ENCODE measurements at places on chromosomes 2 and 18.
A peak's percentile ranks its signal among the peaks of the same experiment; 100 is the strongest.

DNA sequence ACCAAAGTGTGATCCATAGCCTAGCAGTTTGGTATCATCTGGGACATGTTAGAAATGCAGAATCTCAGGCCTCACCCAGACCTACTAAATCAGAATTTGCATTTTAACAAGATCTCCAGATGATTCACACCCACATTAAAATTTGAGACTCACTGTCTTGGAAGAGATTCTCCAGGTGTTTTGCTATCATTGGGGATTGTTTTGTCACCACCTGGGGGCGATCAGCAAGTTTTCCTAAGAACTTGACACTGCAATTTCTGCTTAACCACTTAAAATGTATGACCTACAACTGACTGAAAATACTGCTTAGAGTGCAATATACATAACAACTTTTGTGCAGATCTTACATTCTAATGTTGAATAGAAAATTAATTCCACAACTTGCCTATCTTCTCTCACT lies 18.9 kb upstream of the ITGA4 start:
- DNase-seq: no peak

DNA sequence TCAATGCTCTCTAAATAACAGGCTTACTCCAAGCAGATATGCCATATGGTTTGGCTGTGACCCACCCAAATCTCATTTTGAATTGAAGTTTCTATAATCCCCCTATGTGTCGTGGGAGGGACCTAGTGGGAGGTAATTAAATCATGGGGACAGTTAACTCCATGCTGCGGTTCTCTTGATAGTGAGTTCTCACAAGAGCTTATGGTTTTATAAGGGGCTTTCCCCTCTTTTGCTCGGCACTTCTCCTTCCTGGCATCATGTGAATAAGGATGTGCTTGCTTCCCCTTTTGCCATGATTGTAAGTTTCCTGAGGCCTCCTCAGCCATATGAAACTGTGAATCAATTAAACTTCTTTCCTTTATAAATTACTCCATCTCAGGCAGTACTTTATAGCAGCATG lies 302.7 kb upstream of the ZC3H15 start:
- no peak for DNase-seq

DNA sequence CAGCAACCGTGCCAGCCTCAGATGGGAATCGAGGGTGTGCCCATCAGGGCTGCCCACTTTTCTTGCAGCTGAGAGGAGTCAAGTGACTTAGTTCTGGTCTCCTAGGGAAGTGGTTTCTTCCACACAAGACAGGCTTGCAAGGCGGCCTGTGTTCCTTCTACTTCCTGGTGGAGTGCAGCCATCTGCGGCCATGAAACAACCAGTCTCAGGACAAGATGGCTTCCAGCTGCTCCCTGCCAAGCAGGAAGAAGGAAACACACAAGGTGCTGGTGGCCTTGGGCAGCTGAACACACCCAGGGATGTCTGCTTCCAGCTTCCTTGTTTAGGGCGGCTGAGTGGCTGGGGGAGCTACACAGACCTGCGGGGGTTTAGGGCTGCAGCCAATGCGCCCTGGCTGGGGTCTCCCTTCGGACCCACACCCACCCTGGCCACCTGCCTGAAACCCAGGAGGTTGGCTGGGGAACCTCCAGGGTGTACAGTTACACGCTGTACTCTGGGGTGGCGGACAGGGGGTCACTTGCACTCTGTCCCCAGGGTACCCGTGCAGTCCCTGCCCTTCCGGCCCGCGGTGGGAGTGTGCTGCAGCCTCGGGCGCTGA lies 34.7 kb downstream of the PTPN18 start:
- DNase-seq: peak; percentile 17

DNA sequence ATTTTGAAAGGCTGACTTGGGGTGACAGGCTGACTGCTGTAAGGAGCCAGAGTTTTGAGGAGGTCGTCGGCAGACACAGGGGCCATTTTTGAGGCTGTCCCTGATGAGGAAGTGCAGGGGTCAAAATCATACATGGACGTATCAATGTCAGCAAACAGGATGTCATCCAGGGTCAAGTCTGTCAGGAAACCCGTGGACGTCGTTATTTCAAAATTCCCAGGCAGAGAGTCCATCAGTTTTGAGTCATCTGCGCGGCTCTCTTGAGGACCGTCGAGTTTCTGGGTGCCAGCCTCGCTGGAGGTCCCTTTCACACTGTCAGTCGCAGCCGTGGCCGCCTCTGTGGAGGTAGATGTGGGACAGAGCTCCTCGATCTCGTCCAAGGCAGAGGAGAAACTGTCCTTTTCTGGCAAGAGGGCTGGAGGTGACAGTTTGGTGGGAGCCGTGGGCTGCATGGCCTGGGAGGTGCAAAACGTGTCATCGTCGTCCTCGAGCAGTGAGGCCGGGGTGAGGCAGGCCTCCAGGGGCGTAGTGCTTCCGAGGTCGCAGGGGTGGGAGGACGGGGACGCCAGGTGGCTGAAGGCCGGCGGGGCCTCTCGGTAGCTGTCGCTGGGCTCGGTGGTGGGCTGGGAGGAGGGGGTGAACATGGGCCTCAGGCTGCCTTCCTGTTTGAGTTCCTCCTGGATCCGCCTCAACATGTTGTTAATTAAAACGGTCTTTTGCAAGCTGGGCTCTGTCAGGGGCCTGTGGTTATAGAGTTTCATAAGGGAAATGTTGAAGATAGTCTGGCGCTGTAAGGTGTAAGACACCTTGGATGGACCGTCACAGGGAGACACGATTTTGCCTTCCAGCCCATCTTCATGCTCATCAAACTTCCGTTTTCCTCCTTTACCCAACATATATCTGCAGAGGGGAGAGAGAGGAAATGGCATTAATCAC lies 17.5 kb downstream of the SERTAD2 start:
- DNase-seq: no peak

GRCh38 chr2:38076710-38077430 lies 919 bp upstream of the CYP1B1 start:
- DNase-seq: peak; percentile 62

DNA sequence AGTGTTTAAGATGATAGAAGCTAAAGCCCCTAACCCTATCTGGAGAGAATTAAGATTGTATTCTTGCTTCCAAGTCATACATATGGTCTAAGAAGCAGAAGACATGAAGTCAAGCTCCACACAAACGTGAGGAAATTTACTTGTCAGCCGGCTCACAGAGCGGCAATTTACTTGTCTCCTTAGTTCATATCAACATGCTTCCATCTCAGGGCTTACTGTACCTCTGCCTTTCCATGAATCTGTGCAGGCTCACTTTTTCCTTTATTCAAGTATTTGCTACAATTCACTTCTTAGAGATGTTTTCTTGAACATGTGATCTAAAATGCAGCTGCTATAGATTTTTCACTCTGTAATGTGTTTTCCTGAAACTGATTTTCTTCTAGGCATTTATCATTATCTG lies 1386.4 kb downstream of the LRP1B start:
- DNase-seq: no peak

DNA sequence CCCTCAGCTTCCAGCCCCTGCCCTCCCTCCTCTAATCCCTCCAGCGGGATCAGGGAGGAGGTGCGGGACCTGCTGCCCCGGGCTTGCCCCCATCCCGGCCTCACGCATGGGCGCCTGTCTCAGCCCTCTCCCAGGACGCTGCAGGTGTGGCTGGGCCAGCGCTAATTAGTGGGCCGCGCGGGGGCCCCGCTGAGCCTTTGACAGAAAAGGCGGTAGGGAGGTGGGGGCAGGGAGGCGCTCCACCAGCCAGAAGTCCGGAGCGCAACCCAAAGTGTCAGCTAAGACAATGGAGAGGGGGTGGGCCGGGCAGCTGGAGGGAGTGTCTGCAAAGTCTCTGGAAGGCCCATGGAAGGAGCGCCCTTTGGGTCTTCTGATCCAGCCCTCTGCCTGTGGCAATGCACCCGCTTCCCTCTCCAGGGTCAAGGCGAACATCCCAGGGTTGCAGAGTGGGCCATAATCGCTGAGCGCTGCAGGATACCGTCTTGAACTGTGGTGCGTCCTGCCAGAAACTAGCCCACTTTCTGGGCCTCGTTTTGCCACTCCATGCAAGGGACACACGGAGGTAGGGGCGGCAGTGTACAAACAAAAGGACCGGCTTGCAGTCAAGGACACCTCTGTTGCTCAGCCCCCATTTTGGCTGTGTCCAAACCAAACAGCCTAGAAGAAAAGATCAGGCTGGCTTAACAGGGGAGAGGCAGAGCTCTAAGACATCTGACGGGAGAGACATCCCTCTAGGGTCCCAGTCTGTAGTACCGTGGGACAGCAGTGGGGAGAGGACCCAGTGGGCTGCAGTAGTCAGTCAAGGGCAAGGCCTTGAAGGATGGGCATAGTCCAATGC lies 3.5 kb downstream of the ATP6V1B1 start:
- DNase-seq: no peak

- no peak for DNase-seq
Observed at GRCh38 chr2:190318514-190318913, 1.1 kb downstream of the HIBCH start.

- peak; percentile 70 for DNase-seq
Observed at GRCh38 chr2:66872081-66872985, 437.4 kb downstream of the MEIS1 start.

- no peak for DNase-seq
Observed at GRCh38 chr2:226423498-226423960, 376.1 kb downstream of the IRS1 start.

- no peak for DNase-seq
Observed at GRCh38 chr2:61536180-61536571, 2.0 kb downstream of the XPO1 start.

- DNase-seq: no peak
Observed at GRCh38 chr2:203660465-203660864, 46.0 kb upstream of the CD28 start.

GRCh38 chr2:40466332-40466906 lies 14.5 kb upstream of the SLC8A1 start:
- DNase-seq: no peak

Measured in lung (tissue), 17 donors.